ENCODE measurements at places on chromosomes 1 and 21.

- DNase-seq, result no peak
Observed at GRCh38 chr1:203425663-203425975, 50.0 kb upstream of the PRELP start.

DNA sequence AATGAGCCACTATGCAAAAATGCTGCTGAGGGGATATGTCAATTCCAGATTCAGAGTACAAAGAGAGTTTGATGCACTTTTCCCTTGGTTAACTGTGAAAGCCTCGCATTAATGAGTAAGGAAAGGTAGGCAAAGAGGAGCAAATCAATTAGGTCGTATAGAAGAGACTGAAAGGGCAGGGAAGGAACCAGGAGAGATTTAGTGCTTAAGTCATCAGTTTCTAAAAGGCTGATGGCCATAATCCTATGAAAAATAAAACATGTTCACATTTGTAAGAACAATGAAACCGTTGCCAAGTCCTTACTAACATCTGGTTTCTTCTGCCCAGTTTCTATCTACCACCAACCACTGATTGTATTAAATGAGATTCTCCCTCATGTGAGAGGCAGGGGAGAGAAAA is 118.4 kb upstream of the PALMD start:
- DNase-seq, result no peak

GRCh38 chr1:225155555-225155954 is 226.1 kb downstream of the DNAH14 start:
- DNase-seq, result no peak

GRCh38 chr1:108568589-108568988 is 8.7 kb downstream of the EEIG2 start:
- no peak for DNase-seq

- no peak for DNase-seq
Observed at GRCh38 chr1:77639056-77639455, 43.4 kb downstream of the ZZZ3 start.

DNA sequence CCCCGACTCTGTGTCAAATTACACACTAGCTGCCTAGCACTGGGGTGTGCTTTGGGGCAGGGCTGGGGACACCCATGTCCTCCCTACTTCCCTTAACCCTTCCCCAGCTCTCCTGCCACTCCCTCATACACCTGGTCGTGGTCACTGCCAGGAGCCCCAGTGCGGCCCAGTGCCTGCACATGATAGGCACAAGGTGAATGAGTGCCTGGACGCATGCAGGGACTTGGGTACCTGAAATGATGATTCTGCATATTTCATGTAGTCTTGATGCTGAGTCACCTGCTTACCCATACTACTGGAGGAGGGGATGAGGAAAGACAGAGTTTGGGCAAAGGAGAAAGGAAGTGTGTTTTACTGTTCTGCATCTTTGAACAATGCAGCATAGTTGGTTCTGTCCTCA is 1.5 kb upstream of the VANGL2 start:
- DNase-seq, result no peak

DNA sequence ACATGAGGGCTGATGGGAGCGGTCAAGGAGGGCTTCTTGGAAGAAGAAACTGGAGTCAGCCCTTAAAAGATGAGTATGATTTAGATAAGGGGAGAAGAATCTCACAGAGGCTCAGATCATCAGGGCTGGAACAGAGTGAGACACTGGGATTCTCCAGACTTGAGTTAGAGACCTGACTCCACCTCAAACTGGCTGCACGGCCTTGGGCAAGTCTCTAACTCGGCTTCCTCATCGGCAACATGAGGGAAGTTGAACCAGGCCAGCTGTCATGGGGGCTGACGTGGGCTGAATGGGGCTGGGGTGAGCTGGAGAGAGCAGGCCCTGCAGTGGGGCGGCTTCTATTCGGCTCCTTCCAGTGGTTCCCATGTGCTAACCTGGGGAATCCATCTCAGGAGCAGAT is 2.5 kb downstream of the C1QC start:
- no peak for DNase-seq

DNA sequence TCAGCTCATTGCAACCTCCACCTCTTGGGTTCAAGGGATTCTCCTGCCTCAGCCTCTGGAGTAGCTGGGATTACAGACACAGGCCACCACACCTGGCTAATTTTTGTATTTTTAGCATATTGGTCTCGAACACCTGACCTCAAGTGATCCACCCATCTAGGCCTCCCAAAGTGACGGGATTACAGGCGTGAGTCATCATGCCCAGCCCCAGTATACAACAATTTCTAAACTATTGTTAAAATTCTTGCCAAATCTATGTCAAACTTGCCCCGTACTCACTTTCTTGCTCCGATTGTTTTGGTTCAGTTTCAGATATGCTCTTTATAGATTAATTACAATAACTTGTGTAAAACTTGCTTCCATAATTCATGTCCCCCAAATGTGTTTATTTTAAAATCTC is 4.1 kb downstream of the RGS18 start:
- no peak for DNase-seq

DNA sequence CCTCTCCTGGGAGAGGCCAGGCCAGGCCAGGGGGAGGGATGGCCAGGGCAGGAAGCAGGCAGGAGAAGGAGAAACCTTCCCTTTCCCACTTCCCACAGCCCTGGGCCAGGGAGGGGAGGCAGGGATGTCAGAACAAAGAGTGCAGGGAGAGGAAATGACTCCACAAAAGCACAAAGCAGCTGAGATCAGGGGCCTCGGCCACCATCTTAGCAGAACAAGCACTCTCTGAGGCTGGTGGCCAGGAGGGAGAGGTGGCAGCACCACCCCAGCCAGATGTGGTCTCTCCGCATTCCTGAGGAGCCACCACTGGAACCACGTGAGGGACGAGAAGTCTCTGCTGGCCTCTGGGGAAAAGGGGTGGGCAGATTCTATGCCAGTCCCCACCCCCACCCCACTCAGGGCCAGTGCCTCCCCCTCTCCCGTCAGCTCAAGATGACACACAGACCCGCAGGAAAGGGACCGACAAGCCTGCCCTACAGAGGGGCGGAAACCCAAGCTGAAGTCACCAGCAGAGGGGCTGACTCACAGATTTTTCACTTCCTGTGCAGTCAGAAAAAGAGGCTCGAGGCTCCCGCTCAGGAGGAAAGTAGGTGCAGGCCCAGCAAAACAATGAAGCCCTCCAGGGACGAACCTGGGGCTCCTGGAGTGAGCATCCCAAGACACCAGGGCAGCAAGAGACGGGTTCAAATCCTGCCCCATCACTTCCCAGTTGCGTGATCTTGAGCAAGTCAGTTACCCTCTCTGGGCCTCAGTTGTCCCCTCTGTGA is 24.1 kb upstream of the ALDH4A1 start:
- DNase-seq, result no peak

- no peak for DNase-seq
Observed at GRCh38 chr1:151611288-151611790, 511 bp upstream of the SNX27 start.

DNA sequence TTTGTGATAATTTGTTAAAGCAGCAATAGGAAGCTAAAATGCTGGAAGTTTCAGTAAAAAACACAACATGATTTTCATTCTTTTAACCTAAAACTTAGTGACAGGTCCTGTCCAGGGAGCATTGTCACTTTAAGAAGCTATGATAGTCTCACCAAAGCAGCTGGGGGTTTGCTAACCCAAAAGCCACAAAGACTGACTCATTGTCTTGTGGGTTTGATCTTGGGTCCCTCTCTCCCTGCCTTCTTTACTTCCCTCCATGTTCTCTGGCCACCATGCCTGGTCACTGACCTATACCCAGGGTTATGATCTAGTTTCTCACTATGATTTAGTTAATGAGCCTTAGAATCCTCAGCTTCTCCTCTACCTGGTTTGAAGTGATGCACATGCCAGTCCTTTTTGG is 213.5 kb upstream of the PTGFR start:
- no peak for DNase-seq

- no peak for DNase-seq
Observed at GRCh38 chr1:185080422-185080821, 35.1 kb downstream of the RNF2 start.

GRCh38 chr1:46684670-46685069 is 13.0 kb downstream of the TEX38 start:
- no peak for DNase-seq
